Caki2 (cell line): ENCODE measurements at places on chromosomes 6 and 20.

- peak; percentile 82 for DNase-seq
These were observed 69.9 kb upstream of the DDR1 start for GRCh38 chr6:30814146-30815040.

DNA sequence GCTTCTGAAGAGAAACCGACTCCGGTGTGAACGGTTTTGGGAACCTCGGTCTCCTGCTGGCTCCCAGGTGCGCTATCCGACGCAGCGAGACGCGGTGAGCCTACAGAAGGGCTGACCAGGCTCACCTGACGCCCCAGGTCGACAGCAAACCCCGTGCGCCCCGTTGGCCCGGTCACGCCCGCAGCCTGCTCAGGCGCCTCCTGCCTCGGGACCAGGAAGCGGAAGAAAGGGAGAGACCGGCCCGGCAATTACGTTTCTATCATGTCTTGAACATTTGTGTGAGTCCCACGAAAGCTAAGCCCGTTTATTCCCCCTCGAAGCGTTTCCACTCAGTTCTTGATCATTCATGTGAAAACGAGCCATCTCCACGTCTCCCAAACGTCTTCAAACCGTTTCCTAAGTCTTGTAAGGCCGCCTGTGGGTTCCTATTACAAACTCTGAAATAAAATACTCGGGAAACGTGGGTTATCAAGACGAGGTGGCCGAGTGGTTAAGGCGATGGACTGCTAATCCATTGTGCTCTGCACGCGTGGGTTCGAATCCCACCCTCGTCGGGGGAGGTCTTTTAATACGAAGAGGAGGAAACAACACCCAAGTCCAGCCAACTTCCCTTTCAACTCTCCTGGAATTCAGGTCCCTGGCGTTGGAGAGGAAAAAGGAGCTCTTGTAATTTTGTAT lies 150.5 kb upstream of the PRSS16 start:
- DNase-seq = peak; percentile 77

DNA sequence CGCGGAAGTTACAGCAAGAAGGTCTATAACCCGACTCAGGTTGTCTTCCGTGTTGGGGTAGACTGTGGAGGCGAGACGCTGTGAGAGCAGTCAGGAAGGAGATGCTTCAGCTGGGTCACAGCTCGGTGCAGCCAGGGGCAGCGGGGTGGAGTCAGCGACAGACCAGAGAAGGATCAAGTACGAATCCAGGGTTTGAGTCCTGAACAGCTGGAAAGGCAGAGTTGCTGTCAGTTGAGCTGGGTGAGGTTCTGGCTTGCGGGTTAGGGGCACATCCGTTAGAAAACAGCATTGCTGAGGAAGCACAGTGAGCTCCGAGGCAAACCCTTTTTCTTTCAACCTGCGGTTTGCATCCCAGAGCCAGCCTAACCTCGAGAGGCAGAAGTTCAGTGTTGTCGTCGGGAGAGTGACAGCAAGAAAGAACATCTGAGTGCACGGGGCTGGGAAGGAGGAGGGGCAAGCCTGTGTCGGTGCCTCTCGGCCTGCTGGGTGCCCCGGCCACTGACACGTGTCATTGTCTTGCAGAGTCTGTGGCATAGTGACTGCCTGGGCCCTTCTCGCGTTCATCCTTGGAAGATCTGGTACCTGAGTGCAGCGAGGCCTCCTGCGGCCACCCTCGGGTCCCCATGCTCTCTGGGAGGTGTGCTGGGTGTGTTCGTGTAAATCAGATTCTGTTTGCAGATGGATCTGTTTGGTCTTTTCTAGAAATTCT lies 20.0 kb downstream of the PNLDC1 start:
- no peak for DNase-seq

DNA sequence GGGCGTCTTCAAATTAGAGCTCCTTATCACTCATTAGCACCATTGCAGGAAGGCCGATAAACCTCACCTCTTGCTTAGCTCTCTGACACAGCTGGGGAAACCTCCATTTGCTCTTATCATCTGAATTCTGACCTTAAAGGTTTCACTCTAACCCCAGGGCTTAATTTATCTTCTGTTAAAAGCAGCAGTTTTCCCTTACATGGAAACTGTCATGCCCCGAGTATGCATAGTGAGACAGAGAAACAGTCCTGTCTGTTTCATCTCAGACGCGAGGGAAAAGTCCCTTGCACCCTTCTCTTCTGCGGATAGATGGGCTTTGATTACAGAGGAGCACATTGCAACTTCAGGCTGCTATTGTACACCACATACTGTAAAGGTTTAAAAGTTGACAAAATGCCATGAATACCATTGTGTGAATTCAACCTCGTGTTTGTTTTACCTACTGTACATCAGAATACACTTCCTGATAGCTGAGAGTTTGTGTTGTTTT lies 191.5 kb upstream of the BMP2 start:
- peak; percentile 39 for DNase-seq

GRCh38 chr6:87623248-87623647 lies 33.3 kb downstream of the ORC3 start:
- no peak for DNase-seq

DNA sequence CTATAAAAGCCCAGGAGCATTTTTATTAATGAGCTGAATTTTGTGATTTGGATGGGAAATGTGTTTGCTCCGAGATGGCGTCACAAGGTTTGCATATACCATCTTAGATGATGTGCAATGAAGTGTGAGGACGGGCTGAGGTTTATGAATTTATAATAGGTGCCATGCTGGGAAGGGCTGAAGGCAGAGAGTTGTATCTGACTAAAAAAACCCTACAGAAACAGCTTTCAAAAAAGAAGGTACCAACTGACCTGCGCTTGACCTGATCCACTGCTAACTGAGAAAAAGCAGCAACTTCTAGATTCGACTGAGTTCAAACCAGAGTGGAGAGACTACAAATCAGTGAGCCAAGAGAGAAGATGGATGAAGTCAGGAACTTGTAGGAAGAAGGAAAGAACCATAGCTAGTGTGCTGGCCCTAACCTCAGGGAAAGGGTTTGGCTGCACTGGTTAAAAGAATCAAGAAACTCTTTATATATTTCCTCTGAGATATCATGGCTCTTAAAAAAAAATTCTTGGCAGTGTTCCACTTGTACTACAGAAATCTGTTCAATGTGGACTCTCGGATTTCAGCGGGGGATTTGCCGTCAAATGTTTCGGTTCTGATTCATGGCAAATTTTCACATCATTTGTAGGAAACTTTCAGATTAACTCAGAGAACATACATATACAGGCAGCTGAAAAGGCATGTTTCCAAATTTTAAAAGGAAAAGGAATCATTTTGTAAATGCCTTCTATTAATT lies 56.5 kb upstream of the HDGFL1 start:
- no peak for DNase-seq

DNA sequence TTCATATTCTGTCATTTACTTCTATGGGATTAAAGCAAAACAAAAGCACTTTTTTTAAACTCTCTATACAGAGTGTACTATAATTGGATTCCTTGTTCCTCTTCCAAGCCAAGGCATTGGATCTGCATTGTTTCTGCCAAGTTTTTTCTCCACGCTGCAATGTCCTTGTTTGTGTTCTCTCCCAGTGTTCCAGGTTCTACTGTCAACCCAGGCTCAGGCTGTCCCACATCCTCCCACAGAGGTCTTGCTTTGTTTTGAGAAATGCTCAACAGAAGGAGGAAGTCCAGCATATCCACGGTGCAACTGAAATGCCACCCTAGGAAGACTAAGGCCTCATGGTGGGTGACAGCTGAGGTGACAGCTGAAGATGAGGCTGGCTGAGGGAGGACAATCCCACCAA lies 287.1 kb upstream of the PRDM1 start:
- no peak for DNase-seq

- DNase-seq = no peak
These were observed 195.7 kb downstream of the FARS2 start for GRCh38 chr6:5457041-5457440.

DNA sequence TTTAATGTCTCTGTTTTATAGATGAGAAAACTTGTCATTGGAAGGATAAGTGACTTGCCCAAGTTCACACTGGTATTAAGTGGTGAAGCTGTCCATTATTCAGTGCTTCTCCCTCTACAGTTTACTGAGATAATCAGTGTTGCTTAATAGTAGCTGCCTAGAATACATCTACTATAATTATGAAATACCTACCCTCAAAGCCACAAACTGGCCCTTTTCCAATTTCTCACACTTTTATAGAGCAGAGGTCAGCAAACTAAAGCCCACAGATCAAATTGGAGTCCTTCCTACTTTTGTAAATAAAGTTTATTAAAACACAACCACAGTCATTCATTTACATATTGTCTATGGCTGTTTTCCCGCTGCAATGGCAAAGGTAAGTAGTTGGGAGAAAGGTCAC lies 73.5 kb downstream of the EYS start:
- no peak for DNase-seq
